ENCODE measurements at places on chromosomes 1 and 21.

GRCh38 chr21:35649186-35649585 is 411.1 kb downstream of the SETD4 start:
- DNase-seq: no peak

GRCh38 chr1:54987427-54987826 is 7.0 kb downstream of the TMEM61 start:
- DNase-seq: no peak

DNA sequence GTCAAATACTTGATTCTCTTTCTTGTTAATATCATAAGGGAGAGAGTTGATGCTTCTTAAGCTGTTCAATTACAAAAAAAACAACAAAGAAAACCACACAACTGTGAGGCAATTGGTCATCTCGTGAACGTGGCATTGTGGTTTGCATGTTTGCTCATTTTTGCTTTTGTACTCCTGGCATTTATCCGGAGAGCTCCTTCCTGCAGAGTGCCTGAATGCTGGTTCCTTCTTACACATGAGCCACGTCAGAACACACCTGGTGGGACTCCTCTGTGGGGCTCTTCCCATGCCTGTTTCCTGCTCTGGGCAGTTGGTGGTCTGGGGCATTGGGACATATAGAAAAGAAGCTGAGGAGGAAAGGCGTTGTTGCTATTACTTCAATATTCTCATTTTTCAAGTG is 25.7 kb downstream of the KCNK1 start:
- DNase-seq: no peak

GRCh38 chr1:153355445-153356071 is 2.1 kb upstream of the S100A9 start:
- peak; percentile 62 for DNase-seq

DNA sequence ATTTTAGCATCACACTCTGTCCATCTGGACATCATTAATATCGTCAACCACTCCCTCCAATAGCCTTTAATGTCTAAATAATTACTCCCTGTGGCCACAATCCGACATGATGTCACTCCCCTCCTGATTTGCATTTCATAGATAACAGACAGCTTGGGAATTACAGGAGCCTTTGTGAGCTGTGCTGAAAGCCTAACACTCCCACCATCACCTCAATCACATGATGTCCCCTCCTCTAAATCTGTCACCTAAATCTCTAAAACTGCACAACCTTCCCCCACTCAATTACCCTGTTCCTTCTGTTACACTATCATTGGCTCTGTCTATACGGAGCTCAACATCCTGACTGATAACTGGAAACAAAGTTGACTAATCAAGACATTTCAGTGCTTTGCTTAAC is 14.3 kb downstream of the NHLH2 start:
- no peak for DNase-seq

DNA sequence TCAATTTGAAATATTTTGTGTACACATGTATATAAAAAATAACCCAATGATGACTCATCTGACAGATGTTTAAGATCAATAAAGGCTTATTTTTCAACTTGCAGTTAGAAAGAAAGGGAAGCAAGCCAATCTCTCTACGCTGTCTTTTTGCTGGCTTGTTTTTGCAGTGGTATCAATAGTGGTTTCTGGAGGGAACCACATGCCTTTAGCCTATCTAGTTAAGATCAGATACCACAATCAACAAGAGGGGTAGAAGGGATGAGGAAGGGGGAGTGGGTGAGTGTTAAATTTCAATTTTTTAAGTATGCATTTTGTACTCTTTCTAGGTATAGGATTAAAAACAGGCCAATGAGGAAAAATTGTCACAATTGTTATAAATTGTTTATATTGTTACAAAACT is 276.2 kb downstream of the KCNH1 start:
- no peak for DNase-seq

GRCh38 chr1:6460301-6461050 is 5.5 kb downstream of the TNFRSF25 start:
- peak; percentile 83 for DNase-seq

DNA sequence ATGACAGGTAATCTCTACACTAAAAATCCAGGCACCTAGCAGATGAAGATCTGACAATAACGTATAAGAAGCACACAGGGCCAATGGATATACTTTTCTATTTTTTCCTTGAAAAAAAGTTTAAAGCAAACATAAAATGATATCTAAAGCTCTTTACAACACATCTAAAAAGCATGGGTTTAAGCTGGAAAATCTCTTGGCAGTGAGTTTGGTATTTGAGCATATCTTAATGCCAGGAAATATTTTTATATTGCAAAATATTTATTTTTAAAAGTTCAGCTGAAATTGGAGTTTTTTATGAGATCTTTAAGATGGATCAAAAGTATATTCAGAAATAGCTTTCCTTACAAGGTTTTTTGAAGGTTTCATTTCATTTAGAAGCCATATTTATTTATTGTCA is 40.5 kb downstream of the SLC5A9 start:
- DNase-seq: no peak

DNA sequence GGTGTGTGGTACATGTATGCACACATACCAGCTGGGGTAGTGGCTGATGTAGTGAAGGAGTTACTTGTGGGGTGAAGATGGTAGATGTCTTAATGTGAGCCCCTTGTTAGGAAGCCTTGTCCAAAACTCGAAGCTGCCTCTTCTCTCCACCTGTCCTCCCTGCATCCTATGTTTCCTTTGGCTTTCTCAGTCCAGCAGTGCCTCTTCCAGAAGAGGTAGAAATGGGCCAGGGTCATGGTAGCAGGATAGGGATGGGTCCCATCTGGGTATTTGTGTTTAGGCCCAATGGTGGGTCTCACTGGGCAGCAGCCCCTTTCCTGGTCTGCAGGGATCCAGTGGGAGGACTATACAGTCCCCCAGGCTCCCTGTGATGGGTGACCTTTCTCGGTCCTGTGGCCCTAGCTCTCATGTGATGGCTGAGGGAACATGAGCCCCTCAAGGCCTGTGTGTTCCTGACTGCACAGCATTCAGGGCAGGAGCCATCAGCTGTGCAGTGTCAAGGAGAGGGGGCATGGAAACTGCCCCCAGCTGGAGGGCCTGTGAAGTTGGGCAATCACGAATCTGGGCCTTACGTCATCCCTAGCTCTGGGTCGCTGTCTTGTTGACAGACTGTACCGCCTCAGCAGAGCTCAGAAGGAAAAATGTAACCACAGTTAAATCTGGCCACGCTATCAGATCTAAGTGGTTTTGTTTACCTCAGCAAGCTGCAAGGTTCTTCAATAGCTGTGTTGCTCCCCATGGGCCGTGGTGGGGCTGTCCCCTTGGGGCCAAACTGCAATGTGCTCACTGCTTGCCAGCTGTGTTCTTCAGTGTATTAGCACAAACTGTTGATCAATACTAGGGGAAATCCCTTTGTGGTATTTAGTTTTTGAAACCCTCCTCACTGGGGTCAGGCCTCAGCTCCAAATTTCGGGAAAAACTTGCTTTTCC is 82.7 kb downstream of the NOS1AP start:
- DNase-seq: peak; percentile 32

- no peak for DNase-seq
Observed at GRCh38 chr21:18218331-18218730, 26.3 kb upstream of the CHODL start.

- no peak for DNase-seq
Observed at GRCh38 chr1:192261476-192261875, 55.3 kb upstream of the RGS21 start.

DNA sequence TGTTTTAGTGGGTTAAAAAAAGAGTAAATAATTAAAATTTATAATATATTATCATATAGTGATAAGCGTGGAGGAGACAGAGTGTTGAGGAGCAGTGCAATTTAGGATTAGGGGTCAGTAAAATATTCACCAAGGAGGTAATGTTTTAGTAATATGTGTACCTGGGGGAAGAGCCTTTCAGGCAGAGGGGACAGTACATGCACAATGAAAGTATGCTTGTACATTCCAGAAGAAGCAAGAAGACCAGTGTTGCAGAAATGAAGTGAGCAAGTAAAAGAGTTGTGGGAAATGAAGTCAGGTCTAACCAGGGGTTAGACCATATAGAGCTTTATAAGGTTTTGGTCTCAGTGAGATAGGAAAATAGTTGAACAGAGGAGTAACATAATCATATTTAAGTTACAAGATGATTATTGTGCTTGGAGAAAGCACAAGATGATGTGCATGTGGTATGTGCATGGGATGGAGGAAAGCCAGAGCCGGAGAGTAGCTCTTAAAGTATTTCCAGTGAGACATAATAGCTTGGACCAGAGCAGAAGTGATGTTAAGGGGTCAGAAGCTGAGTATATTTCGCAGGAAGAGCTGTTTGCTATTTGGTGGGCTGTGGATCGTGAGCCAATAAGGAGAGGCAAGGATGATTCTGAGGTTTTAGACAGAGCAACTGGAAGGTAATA is 44.8 kb downstream of the SNX7 start:
- DNase-seq: no peak

Measured in stimulated activated CD8-positive, alpha-beta memory T cell treated with anti-CD3 and anti-CD28 coated beads, Interleukin-4, amount 100 ng/mL, for 48 hours (primary cell).